ENCODE measurements at places on chromosomes 5 and 9.

- no peak for DNase-seq
These were observed 81.1 kb downstream of the BOD1 start for GRCh38 chr5:173535166-173535975.

DNA sequence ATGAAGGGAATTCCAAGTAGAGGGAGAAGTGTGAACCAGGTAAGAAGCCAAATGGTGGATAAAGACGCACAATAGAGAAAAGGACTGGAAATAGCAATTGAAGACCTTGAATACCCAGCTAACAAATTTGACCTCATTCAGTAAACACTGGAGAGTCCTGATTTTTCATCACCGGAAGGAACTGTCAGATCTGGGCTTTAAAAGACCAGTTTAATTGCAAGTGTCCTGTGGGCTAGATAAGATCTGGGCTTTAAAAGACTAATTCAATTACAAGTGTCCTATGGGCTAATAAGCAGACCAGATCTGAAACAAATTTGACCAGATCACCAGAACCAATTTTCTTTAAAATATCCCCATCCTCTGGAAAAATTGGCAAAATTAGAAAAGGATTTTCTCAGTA, 380.0 kb downstream of the ACTL7B start:
- no peak for DNase-seq

- DNase-seq = no peak
These were observed 19.3 kb downstream of the SRP19 start for GRCh38 chr5:112880219-112880964.

GRCh38 chr5:6791031-6791430, 77.8 kb downstream of the TENT4A start:
- DNase-seq = no peak

- no peak for DNase-seq
These were observed 140.5 kb upstream of the ACOT12 start for GRCh38 chr5:81534441-81534840.

DNA sequence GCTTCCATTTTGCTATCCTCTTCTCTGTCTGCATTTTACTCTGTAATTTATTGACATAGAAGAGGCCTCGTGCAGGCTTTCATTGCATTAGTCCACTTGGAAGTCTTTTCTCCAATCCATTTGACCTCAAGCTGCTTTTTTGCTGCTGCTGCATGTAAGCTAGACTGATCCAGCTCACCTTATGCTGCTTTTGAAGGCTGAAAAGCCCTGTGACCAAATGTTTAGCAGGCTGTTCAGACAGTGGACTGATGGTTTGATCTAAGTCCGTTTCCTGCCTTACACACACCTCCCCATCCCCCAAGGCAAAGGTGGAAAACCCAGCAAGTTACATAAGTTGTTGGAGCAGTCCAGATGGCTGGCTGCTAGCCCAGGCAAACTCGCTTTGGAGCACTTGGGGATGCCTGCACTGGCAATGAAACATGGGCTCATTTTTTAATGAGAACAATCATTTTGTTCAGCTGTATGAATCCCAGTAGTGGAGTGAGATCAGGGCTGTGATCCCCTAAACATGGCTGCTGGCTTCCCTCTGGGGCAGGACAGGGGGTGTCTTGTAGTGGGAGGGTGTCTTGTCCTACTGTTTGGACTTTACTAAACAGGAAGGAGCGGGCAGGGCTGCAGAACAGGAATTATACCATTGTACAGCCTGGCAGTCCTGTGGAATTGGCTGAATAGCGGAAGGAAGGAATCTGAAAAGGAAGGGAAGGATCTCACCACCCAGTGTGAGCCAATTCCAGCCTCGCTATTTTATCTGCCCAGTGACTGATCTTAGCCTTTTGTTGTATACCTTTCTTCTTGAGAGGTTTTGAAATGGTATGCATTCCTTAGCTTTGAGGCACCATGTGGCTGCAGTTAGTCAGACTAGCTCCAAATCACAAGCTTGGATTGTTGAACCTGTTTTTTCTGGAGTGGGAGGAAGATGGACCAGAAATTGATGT, 212.0 kb downstream of the ARHGAP26 start:
- no peak for DNase-seq

DNA sequence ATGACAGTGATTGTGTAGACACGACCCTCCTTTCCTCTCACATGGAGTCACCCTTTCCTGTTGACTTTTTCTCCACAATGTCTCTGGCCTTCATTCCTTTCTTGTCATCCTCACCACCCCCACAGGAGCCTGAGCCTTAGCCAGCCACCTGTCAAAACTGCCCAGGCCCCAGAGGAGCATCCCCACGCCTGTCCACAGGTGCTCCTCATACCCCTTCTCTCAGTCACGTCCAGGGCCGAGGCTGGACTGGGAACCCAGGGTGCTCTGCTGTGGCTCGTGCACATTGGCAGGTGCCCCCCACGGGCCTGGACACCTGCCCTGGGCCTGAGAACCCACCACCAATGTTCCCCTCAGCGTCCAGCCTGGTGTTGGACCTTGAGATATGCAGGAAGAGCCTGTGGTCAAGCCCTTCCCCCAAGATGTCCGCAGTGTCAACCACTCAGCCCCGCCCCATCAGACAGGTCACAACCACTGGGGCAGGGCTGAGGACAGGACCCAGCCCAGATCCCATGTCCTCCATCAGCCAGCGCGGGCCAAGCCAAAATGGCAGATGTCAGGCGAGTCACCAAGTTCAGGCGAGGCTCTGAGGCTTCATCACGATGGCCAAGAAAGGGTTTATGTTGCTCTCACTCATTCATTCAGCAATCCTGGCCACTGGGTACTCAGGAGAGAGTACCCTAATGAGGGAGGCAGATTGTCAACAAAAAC, 65.8 kb upstream of the STXBP1 start:
- DNase-seq = no peak

DNA sequence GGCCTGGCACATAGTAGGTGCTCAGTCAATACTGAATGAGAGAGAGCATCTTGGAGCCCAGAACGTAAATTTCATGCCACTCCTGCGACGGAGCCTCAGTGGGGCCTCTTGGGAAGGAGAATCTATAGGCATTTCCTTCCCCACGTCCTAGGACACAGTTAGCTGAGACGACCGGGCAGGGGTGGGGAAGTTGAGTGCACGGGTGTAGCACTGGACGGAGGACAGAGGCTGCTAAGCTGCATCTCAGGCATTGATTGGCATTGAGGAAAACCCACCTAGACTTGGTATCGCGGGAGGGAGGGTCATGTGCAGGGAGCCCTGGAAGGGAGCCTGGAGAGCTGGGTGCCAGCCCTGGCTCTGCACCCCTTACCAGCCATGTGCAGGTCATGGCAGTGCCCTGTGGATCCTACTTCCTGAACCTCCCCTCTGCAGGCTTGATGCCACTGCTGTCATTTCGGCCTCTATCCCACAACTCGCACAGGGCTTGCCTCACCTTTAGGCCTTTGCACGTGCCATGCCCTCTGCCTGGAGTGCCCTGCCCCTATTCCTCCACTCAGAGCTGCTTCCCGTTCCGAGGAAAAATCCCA, 25.6 kb downstream of the NEK6 start:
- no peak for DNase-seq

DNA sequence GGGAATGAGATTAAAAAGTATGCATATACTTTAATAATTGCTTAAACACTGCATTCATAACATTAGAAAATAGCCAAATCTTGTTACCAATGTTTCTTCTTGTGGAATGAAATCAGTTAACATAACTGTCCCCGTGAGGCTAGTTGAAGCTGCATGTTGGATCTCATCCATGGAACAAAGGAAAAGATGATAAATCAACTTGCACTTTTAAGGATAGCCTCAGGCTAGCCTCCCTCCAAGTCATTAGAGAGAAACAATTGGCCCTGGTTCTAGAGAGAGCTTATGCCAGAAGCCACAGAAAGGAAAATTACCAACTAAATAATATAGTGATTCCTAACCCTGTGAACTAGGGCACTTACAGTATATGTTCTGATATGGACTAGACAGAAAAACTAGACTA, 66.9 kb downstream of the GRIN3A start:
- no peak for DNase-seq

DNA sequence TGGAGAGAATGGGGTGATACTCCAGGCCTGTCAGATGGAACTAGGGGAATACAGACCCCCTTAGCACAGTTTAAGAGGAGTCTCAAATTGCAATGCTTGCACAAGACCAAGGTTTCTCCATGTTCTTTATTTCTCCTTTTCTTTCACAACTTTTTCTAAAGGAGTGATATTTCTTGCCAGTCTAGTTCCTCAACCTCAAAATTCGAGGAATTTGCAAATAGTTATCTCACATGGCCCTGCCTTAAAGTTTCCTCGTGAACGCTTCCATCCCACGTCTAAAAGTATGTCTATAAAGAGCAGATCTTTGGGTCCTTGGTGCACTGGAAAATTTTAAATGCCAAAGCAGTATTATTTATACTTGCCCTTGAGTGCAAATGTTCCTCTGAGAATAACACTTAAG, 373.8 kb upstream of the KLF4 start:
- no peak for DNase-seq

DNA sequence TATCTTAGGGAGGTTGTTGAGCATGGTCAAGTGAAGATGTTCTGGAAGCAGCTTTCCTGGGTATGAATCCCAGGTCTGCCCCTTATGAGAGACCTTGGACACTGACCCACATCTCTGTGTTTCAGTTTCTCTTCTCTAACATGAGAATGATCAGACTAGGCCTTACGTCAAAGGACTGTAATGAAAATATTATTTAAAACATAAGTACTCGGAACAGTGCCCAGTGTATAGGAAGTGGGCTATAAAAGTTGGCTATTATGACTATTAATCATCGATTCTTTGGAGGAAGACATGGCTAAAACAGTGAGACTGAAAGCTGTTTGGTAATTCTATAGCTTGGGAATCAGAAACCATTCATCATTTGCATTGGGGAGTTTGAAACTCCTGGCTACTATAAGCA, 65.3 kb upstream of the MYO10 start:
- DNase-seq = no peak

DNA sequence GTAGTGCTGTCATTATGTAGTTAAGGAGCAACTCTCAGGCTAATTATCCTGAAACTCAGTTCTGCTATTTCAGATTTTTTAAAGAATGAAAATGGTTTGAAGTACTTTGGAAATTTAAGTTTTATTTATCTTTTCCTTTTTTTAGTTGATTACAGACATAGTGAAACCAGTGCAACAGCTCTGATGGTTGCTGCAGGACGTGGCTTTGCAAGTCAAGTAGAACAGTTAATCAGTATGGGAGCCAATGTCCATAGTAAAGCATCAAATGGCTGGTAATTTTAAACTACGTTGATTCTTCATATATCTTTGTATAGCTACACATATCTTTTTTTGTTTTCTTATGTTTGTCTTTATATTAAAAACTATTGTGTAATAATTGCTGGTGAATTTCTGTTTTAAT, 34.9 kb downstream of the YTHDC2 start:
- no peak for DNase-seq

GRCh38 chr5:102211165-102211564, 84.9 kb downstream of the SLCO4C1 start:
- DNase-seq = no peak

DNA sequence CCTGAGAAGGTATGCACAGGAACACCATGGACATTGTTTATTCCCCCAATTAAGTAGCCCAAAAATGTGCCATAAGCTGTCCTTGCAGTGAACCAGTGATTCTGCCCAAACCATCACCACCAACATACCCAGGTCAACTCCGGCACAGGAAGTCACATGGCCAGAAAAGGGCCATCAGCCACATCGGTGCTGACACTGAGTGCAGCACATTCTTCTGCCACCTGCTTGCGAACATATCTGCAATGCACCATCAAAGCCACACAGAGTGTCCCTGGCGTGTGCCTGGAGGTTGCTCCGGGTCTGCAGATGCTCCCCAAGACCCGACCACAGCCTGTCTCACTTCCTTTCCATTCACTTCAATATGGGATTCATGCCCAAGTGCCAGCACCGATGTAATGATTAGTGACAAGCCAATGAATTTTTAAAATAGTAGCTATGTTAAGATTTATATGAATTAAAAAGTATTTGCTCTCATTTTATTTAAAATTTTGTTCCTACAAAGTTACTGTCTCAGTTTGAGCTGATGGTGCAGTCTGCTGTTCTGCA, 37.6 kb downstream of the SYK start:
- no peak for DNase-seq

GRCh38 chr5:39941416-39941815, 516.6 kb upstream of the DAB2 start:
- DNase-seq = no peak

DNA sequence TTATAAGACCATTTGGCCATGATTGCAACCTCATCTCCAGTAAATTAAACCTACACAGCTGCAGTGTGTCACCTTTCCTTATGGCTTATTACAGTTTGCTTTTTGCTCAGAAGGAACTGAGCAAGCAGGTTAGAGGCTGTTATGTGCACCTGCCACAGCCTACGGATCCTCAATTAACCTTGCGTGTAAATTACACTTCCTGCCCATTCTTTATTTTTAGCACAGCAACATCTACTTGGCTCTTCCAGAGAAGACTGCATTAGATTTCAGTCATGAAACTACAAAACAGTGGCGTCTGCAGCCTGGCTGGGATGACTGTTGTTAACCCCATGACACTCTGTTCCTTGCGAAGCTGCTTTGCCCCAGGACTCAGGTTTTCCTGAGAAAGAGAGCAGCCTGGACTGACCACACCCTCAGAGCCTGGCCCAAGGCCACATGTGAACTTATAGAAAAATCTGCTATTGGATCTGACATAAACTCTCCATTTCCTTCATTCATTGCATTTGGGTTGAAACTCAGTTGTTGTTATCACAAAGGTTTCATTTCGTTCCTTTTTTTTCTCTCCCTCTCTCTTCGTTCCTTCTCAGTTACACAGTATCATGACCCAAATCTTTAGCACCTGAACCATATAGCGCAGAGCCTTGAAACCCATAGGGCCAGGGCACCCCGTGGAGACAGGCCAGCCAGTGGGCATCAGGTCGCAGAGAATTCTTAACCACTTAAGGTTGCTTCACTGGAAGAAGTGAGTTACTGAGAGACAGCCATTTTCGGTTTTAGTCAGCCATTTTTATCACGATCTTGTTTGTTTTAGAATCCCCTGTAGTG, 138.6 kb downstream of the PALM2AKAP2 start:
- DNase-seq = peak; percentile 42

- no peak for DNase-seq
These were observed 780.5 kb upstream of the ZNF608 start for GRCh38 chr5:125526966-125527365.

GRCh38 chr5:10621832-10622231, 58.0 kb downstream of the ANKRD33B start:
- no peak for DNase-seq

- no peak for DNase-seq
These were observed 8.3 kb upstream of the TGFBI start for GRCh38 chr5:136020383-136021015.

- no peak for DNase-seq
These were observed 51.5 kb upstream of the HSPB3 start for GRCh38 chr5:54403885-54404416.

- no peak for DNase-seq
These were observed 57.7 kb downstream of the RETREG1 start for GRCh38 chr5:16558984-16559629.
